ENCODE measurements at places on chromosomes 5 and 9.

DNA sequence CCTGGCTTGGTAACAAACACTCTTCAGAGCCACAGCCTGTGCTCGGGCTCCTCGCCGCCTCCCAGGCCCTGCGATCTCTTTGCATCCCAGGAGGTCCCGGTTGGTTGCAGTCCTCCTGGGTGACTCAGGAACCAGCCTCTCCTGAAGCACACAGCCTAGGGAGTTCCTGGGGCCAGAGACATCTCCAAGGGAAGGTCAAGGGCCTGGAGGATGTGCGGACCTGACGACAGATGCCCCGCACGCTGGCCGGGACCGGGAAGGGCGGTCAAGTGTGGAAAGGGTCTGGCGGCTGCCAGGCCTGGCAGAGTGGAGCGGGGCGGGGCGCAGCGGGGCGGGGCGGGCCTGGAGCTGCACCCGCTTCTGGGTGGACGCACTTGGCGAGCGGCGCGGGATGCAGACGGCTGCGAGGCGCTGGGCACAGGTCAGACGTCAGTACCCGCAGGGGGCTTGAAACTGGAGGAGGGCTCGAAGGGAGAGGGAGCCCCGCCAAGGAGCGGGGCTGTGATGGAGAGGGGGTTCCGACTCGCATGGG lies 45.0 kb upstream of the PRSS3 start:
- no peak for DNase-seq

DNA sequence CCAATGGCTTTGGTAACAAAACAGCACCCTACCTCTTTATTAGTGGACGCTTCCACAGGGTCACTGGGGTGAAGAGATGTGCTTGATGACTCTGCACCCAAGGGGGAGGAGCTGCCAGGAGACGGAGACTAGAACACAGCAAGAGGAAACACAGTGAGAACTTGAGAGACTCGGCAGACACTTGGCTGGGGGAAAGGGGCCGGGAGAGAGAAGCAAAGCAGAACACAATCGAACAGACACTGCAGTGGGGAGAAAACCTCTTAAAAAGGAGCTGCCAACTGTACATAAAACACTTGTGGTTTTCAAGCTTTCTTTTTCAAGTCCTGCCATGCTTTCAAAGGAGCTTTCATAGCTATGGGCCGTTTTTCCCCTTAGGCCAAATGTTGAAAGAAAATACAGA lies 151.0 kb downstream of the ENTREP1 start:
- no peak for DNase-seq

GRCh38 chr9:8679371-8679822 lies 879.8 kb upstream of the DMAC1 start:
- DNase-seq: no peak

DNA sequence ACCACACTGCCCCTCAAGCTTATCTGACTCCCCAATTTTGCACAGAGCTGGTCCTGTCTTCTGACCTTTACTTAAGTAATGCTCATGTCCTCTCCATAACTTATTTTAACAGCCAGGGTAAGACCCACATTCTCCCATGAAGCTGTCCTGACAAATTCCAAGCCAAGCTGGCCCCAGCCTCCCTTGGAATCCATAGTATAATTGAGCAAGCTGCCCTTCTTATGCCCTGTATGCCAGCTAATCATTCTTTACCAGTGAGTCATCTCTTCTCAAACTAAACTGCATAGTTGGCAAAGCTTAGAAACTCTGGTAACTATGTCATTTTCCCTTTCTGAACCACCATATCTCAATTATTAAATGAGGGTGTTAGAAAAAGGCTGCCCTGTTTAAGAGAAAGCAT lies 92.4 kb downstream of the NFIB start:
- no peak for DNase-seq

DNA sequence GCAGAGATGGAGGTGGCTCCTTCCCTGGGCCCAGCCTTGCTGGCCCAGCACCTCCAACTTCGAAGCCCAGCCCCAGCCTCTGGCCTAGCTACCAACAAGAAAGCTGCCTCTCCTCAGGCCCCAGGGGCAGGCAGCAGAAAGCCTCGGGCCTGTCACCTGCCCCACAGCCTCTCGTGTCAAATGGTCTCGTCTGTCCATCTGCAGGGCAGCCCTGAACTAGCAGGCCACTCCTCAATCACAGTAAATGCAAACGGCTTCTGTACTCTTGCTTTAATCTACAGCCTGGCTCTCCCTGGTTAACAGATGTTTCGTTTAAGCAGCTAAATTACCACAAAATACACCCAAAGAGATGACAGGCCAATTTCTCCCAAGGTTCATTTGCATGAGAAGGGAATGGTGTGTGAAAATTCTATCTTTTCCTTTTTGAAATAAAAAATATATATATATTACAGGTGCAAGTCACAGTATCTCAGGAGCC lies 21.5 kb downstream of the VAV2 start:
- no peak for DNase-seq

DNA sequence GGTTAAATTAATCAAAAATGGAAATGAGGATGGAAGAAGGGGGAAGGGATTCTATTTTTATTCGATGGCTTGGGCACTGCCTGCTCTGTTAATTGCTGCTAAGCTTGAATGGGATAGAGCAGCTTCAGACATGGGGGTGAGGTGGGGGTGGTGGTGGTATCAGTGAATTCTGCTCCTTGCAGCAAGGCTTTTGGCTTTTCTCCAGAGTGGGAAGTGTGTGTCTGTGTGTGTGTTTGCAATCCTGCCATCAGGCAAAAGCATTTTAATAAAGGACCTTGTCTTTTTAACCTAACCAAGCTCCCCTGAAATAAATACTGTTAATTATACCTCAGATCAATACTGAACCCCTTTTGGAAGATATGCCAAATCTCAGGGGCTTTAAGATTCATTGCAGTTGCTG lies 110.9 kb upstream of the GPR151 start:
- no peak for DNase-seq

DNA sequence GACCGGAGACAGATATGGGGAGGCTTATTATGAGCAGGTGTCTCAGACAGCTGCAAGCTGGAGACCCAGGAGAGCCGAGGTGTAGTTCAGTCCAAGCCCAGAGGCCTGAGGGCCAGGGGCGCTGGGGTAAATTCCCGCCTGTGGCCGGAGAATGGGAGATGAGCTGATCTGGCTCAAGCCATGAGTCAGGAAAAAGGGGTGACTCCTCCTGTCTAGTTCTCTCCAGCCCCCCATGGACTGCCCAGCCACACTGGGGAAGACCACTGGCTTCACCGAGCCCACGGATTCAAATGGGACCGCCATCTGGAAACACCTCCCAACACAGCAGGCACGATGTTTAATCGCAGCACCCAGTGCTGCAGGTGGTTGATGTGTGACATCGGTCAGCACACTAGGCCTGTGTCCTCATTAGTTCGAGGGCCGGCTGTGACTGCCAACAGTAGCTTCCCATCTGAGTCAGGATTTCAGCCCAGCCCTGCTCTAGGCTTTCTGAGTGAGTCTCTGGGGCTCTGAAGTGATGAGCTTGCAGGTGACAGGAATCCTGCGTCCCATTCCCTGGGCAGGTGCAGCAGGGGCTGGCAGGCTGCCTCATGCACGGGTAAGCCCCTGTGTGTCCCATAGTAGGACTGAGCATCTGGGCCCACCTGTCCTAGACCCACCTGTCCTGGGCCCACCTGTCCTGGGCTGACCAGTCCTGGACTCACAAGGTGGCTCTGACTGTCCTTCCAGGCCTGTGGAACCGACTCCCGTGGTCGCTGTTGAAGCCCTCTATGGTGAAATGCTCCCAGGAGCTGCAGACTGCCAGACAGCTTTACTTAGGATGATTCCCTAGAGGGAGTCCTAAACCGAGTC lies 49.7 kb downstream of the AHRR start:
- DNase-seq: no peak

GRCh38 chr9:130785053-130785452 lies 50.0 kb upstream of the ABL1 start:
- DNase-seq: no peak

GRCh38 chr5:4079831-4080230 lies 484.2 kb downstream of the IRX1 start:
- no peak for DNase-seq

DNA sequence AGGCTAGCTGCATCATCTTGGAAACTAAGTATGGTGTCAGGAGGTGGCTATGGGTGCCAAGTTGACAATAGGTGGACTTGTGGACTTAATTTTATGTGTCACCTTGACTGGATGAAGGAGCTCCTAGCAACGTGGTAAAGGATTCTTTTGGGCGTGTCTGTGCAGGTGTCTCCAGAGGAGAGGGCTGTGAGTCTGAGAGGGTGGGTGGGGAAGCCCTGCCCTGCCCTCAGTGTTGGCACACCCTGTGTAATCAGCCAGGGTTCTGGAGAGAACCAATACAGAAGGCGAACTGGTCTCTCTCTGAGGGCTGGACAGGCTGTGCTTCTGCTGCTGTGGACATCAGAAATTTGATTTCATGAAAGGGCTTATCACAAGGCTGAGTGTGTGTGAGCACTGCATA lies 61.0 kb downstream of the GTF3C4 start:
- DNase-seq: no peak

- DNase-seq: no peak
These were observed 2.6 kb upstream of the SNX18 start for GRCh38 chr5:54514841-54515432.

DNA sequence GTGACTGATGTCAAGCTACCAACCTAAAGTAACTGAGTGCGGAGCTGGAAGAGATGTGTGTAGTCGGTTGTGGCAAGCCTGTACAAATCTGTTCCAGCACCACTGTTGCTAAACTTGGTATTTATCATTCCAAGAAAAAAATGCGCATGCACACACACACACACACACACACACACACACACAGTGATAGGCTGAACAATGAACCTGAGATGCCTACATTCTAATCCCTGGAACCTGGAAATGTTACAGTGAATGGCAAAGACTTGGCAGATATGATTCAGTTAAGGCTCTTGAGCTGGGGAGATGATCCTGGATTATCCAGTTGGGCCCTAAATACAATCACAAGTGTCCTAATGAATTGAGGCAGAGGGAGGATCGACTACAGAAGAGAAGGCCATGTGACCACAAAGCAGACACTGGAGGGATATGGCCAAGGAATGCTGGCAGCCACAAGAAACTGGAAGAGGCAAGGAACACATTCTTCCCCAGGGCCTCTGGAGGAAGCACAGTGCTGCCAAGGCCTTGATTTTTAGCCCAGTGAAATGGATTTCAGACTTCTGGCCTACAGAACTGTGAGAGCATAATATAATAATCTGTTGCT lies 49.7 kb upstream of the LHFPL2 start:
- no peak for DNase-seq

DNA sequence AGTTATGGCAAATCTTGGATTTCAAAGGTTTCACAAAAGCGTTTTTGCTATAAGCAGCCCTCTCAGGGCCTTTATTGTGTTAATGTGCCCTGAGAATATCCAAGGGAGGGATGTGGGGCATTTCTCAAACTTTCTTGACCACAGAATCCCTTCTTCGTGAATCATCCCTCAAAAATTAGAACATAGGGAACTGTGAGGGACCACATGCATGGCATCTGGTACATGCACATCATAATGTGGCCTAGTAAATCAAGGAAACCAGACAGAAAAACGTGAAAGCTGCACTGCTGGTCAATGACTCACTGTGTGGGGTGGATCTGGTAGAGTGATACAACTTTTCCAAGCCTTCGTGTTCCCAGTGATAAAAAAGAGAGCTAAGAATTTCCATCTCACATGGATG lies 22.4 kb downstream of the DDX31 start:
- DNase-seq: no peak

DNA sequence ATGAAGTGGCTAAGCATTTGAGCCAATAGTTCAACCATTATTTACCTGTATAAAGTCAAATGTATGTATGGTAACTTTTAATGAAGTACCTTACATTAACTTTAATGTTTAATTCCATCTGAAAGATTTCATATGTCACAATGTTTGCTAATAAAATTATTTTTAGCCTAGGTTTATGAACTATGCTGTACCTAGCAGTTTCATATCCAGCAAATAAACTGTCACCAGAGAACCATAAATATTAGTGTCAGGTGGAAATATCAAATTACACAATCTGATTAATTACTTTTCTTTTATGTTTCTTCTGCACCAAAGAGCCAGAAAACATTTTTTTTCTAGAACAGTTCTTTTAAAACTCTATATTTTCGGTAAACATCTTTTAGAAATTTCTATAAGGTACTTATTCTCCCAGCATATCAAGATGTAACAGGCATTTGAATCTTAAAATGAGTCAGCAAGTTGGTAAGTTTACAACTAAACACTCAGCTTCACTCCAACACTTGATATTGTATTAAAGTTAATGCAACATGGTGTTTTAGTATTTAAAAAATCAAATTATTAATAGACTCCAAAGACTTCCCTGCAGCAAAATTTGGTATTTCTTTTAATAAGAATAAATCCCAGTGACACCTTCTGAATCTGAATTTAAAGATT lies 8.5 kb upstream of the CCDC192 start:
- no peak for DNase-seq

- no peak for DNase-seq
These were observed 27.2 kb downstream of the MAML1 start for GRCh38 chr5:179759581-179760551.

DNA sequence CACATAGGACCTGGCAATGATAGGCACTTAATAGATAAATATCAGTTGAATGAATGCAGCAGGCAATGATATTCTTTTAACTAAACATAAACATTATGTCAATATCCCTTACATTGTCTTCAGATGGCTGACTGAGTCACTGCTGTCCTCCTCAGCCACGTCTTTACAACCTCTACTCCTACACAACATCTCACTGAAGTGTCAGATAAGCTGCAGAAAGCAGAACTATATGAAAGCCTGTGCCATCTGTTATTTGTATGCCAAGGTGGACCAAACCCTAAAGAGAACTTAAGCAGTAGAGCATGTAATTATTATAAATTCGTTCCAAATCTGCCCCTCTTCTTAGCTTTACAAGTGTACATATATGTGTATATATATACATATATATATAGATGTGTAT lies 271.2 kb downstream of the RASEF start:
- DNase-seq: no peak

- no peak for DNase-seq
These were observed 318.5 kb upstream of the CHD1 start for GRCh38 chr5:99247346-99247745.

GRCh38 chr5:72849546-72849945 lies 33.1 kb downstream of the TNPO1 start:
- DNase-seq: no peak

- DNase-seq: no peak
These were observed 515.1 kb upstream of the TNC start for GRCh38 chr9:115633104-115633503.

GRCh38 chr5:55410845-55411244 lies 103.1 kb downstream of the MTREX start:
- DNase-seq: no peak

GRCh38 chr5:179260324-179261070 lies 84.8 kb downstream of the ADAMTS2 start:
- DNase-seq: no peak

GRCh38 chr5:147321569-147321968 lies 86.7 kb downstream of the STK32A start:
- no peak for DNase-seq

DNA sequence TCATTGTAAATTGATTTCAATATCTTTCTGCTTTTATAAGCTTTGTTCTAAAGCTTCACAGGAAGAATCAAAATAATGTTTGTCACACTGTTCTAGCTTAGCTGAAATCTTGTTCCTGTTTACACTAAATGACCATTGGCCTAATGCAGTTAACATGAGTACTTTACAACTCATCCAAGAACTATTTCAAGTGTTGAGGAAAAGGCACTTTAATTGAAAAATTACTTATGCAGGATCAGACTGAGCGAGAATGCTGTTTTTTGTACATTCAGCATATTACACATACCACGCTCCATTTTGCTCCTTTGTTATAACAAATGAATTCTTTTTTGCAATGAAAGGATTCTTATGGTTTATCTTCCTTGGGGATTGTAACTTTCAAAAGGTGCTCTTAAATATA lies 22.4 kb upstream of the SMIM15 start:
- DNase-seq: no peak
